ENCODE measurements at places on chromosomes 16 and 17. TPM values are rescaled to one million over a fixed set of nuclear protein-coding genes. Genes with fewer than 3 reads are reported as not detected.

ZNF19 gene
- 30.7 TPM for total RNA-seq

DNA sequence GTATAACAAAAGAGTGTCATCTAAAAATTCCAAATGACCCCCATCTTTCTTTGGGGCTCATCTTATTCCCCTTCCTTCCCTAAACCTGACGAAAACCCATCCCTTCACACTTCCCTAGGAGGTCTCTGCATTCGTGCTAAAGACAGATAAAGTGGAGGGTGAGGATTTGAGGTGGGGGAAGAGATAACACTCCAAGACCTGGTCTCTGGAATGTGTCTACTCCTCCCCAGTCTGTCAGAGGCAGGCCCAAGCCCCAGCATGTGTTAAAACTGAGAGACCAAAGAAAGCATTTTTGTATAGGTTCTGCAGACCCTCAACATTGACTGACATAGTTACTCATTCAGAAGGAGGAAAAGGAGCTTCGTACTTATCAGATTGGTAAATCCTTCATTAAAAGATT, 11.0 kb upstream of the LHX1 start:
- no peak overlapping the region for H3K4me3 ChIP-seq
- no peak for DNase-seq
- H3K36me3 ChIP-seq, result no peaks in the 10 kb centered on the region

DNA sequence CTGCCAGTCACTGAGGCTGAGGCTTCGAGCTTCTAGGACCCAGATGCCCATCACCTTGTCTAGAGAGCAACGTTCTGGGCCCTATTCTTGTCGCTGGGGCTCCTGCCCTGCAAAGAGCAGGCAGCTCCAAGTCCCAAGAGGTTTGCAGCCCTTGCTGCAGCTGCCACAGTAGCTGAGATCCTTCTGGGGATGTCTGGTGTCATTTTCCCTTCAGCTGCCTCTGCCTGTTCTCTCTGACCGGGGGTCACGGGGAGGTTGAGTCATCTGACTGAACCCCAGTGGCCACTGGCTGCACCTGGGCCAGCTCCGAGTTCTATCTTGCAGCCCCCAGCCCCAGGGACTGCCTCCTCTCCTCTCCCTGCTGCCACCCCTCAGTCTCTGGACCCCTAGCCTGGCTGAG, 4.9 kb downstream of the WSCD1 start:
- no peak for DNase-seq
- H3K4me1 ChIP-seq, result peaks cover 9% of the 10 kb centered on the region
- no peak overlapping the region for H3K27ac ChIP-seq
- no peaks in the 10 kb centered on the region for H3K36me3 ChIP-seq

DNA sequence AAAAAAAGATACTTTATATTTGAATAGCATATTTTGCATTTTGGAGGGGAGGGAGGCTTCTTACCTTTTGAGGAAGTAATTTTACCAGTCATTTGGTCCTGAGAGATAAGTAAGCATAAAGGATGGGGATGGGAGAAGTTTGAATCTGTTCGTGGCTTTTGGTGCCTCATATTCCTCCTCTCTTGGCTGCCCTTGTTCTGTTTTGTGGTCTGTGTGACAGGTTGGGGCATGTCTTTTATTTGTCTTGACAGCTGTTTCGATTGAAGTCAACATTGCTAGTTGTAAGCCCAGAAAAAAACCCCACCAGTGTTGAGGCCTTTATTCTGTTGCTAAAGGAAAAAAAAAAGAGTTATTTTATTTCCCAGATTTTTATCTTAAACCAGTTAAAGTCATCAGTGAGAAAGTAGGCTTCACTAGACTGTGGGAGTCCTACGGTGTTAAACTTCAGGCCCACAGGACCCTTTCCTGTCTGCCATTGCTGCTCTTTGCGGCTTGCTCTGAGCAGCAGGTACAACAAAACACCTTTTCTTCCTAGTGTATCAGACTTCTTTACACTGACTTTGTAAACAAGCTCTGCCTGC, 11.4 kb downstream of the SLC7A6 start:
- H3K27ac ChIP-seq, result peak overlapping the region; percentile 57
- no peak for DNase-seq
- H3K27me3 ChIP-seq, result no peaks in the 10 kb centered on the region
- H3K4me1 ChIP-seq, result peaks cover 20% of the 10 kb centered on the region
- no peak overlapping the region for H3K4me3 ChIP-seq
- H3K36me3 ChIP-seq, result no peaks in the 10 kb centered on the region

DNA sequence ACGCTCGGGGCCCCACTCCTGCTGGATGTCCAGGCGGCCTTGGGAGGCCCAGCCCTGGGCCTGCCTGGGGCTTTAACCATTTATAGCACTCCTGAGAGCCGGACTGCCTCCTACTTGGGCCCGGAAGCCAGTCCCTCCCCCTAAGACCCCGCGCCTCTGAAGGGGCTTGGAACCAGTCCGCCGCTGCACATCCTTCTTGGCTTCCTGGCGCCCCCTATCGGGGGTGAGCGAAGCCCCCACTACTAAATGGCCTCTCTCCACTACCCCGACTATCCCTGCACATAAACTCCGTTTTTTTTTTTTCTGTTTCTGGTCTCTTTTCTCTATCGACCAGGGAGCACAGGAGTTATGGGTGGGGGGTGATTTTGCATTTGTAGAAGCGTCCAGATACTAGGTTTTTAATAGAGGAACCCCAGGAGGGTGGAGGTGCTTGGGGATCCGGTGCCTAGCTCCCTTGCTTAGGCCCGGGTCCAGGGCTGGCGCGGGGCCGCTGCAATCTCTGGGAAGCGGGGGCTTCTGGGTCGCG, 633 bp upstream of the NOL3 start:
- peak; percentile 38 for DNase-seq
- H3K27me3 ChIP-seq, result peaks cover 22% of the 10 kb centered on the region
- peaks cover 37% of the 10 kb centered on the region for H3K4me1 ChIP-seq
- H3K27ac ChIP-seq, result peak overlapping the region; percentile 82
- peak overlapping the region; percentile 41 for H3K4me3 ChIP-seq
- no peaks in the 10 kb centered on the region for H3K36me3 ChIP-seq

GRCh38 chr17:1648173-1648962, 1.3 kb downstream of the RILP start:
- H3K27me3 ChIP-seq, result no peaks in the 10 kb centered on the region
- peaks cover 37% of the 10 kb centered on the region for H3K4me1 ChIP-seq
- peaks cover 20% of the 10 kb centered on the region for H3K36me3 ChIP-seq
- DNase-seq, result peak; percentile 53
- H3K27ac ChIP-seq, result peak overlapping the region; percentile 100

- peaks cover 20% of the 10 kb centered on the region for H3K4me1 ChIP-seq
- peaks cover 3% of the 10 kb centered on the region for H3K27me3 ChIP-seq
- DNase-seq, result peak; percentile 84
- no peaks in the 10 kb centered on the region for H3K36me3 ChIP-seq
- no peak within 1 kb of the TSS for H3K4me3 ChIP-seq
Observed at GRCh38 chr17:3557768-3558583, at the start of gene TRPV3. TRPV3 (minus strand) TSS chr17:3557812; CDS start chr17:3554850, 2,962 bp downstream.

- peaks cover 56% of the 10 kb centered on the region for H3K27me3 ChIP-seq
- H3K27ac ChIP-seq, result no peak overlapping the region
- peak; percentile 32 for DNase-seq
Observed at GRCh38 chr16:2856061-2856670, 1.8 kb downstream of the PRSS22 start.

DNA sequence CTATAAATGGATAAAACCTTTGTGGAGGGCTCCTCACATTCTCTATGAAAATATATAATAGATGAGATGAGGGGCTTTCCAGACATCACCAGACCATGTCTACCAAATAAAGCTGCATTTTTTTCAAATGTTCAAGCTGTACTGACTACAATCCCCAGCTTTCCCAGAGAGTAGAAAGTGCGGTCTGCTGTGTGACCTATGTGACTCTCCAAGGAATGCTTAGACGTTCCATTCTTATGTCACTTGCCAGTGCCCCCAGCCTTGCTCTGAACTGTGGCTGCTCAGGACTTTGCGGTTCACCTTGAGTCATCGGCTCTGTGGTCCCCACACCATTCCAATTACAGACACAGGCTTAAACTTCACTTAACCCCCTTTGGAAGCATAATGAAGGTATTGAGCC, 47.8 kb upstream of the SCNN1B start:
- no peaks in the 10 kb centered on the region for H3K36me3 ChIP-seq
- no peak for DNase-seq

All from transverse colon (tissue), 4 donors.